ENCODE measurements at places on chromosomes 11 and 22. TPM values are rescaled to one million over a fixed set of nuclear protein-coding genes. Genes with fewer than 3 reads are reported as not detected.

Gene NXPE2
- 0.34 TPM for total RNA-seq

Gene TIGD3
- total RNA-seq = 0.21 TPM

Gene IGF2
- 87.7 TPM for total RNA-seq

Gene PNPLA5
- total RNA-seq = not detected

Gene CYB5R2
- 15.5 TPM for total RNA-seq

Gene WNT7B
- 4.4 TPM for total RNA-seq

GRCh38 chr11:90587896-90588295 lies 365.0 kb upstream of the CHORDC1 start:
- DNase-seq = no peak

- no peak for DNase-seq
These were observed 74.7 kb upstream of the RRM1 start for GRCh38 chr11:4019891-4020290.

- peak; percentile 78 for DNase-seq
These were observed 16.3 kb downstream of the HTR3A start for GRCh38 chr11:113991170-113991569.

DNA sequence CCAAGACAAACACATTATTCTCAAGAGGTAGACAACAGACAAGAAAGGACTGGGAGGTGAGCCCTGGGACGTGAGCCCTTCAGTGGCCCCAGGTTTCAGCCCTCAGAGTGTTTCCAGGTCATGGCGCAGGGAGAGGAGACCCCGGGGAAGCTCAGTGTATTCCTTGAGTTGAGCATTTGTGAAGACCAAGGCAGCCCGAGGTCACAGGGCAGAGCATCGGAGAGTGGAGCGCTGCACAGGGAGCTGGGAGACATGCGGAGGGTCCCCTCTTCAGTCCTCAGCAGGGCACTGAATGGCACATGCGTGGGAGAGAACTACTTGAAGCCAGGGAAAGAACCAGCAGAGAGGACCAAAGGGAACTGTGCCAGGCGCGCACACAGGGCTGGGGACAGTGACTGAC lies 11.7 kb downstream of the KRTAP5-6 start:
- no peak for DNase-seq

DNA sequence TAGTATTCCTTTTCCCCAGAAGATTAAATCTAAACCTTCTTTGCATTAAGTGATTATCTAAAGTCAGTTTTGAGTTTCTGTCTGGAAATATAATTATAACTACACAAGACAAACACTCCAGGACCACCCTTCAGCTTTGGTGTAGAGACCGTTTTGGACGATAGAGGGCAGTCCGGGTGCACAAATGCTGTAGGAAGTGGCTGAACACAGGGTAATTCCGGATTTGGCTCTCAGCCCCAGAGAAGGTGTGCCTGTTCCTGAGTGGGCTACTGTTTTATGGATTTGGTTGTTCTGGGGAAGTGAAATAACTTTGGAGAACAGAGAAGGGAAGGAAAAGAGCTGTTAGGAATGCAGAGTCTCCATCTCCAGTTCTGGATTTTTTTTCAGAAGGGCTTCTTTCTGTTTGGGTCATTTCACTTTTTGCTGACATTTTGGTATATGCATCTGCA lies 14.8 kb downstream of the EXT2 start:
- peak; percentile 58 for DNase-seq

DNA sequence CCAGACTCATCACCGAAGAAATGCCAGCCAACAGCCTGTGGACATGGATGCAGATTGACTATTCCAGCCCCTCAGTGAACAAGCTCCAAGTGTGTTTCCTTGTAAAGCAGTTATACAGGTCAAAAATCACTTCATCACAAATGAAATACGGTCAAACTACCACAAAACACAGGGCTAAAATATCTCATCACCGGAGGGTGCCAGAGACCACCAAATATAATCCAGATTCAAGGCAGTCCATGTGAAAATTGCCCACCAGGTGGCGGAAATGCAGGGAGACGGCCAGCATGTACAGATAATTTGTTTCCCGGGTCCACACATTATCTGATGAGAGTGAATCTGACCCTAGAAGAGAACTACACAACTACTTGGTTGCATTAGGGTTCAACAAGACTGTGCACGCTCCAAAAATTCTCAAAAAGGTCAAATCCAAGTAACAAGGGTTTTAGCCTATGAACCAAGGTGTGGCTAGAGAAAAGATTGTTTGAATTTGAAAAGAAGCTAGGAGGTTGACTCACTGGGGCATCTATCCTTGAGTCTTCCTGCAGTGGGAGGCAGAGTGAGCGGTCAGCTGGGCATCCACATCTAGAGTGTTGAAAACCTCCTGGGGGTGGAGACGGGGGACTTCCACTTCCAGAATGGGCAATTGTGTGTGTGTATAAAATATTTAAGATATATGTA lies 71.7 kb downstream of the IGLL5 start:
- peak; percentile 84 for DNase-seq

GRCh38 chr22:44567846-44568493 lies 69.9 kb upstream of the RTL6 start:
- no peak for DNase-seq

DNA sequence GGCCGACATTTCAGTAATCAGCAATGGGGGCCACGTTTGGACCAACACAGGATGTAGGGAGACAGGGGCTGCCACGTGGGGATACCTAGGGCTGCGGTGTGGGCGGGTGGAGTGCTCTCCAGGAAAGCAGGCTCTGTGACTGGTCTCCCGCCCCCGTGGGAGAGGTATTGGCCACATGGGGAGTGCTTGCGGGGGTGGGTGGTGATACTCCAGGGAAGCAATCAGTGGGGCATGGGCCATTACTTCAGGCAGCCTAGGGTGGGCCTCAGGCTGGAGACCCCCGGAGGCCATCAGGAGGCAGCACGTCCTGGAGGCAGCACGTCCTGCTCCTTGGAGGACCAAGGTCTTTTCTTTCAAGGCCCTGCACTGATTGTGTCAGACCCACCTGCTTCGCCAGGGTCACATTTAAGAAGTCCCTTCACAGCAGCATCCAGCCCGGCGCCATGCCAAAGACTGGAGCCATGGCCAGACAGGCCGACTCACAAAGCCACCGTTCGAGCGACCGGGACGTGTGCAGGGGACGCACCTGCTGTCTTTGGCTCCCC lies 3.0 kb upstream of the MUC2 start:
- no peak for DNase-seq

GRCh38 chr22:37497062-37497599 lies 10.9 kb upstream of the MFNG start:
- no peak for DNase-seq

DNA sequence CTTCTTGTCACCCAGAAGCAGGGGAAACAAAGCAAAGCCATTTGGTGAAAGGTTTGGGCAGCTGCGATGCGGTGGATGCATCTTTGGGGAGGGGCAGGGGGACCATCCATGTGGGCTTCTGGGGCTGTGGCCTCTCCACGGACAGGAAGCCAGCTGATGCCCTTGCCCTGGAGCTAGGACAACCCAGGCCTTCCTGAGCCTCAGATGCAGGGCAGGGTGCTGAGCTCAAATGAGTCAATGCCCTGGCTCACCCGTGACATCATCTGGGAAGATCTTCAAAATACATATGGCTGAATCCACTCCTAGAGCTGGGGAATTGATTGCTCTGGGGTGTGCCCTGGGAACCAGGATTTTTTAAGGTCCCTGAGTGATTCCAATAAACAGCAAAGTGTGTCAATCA lies 1418.2 kb downstream of the TBC1D22A start:
- no peak for DNase-seq

GRCh38 chr11:16773981-16774935 lies 35.8 kb downstream of the C11orf58 start:
- DNase-seq = no peak

DNA sequence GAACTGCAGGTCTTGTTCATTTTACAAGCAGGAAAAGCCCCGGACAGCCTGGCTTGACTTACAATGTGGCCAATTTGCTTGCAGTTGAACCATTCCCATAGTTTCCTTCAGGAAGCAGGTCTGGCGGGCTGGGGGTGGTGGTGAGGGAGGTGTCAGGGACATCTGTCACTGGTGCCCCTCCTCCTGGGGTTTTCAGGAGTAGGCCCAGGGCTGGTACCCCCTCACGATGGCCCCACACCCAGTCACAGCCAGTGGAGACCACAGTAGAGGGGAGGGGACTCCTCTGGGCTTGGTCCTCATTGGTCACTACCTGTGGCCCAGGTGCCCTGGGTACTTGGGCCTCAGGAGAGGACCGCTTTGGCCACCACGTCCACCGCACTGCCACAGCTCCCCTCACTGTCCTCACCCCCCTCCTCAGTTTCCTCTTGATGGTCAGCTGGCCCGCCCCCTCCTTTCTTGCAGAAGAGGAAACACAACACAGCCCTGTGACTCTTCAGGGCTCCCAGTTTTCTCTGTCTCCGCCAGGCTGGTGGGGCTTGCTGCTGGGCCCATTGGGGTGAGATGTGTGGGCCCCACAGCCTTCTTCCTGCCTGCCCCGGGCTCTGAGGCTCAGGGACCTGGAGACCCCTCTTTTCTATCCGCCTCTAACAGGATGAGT lies 39.8 kb upstream of the SHISAL1 start:
- no peak for DNase-seq

GRCh38 chr11:14044916-14045315 lies 82.4 kb downstream of the SPON1 start:
- DNase-seq = no peak

DNA sequence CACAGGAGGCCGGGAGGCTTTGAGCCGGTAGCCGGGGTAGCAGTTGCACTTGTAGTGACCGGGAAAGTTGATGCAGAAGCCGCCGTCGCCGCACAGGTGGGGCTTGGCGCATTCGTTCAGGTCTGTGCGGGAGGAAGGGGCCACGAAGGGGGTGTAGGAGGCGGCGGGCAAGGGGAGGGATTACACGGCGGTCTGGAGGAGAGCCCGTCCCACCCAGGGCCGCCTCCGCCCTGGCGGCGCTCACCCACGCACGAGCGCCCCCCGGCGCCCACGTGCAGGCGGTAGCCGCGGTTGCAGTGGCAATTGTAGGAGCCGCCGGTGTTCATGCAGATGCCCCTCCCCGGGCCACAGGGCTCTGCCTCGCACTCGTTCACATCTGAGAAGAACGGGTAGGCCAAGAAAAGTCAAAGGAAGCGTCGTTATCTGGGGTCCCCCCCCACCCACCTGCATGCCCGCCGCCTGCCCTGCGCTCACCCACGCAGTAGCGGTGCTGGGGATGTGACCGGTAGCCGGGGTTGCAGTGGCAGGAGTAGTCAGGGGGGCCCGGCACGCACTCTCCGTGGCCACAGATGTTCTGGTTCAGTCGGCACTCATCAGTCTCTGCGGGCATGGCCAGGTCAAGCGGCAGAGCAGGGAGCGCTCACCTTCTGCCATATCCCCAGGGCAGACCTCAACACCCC lies 10.6 kb downstream of the LTBP3 start:
- DNase-seq = no peak

DNA sequence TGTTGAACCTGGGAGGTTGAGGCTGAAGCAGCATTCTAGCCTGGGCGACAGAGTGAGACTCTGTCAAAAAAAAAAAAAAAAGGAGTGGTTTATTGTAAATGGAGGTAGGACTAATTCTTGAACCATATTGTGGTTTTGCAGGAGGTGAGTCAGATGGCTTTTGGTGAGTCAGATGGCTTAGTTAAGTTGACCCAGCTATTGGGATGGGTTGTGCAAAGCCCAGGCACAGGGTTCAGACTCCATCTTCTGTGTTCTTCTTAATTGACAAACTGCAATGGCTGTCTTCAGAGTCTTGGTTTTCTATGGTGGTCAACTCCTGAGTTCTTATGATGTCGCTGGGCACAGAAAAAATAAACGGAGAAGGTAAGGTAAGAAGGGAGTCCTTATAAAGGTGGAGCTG lies 182.7 kb downstream of the ADAMTS15 start:
- no peak for DNase-seq

DNA sequence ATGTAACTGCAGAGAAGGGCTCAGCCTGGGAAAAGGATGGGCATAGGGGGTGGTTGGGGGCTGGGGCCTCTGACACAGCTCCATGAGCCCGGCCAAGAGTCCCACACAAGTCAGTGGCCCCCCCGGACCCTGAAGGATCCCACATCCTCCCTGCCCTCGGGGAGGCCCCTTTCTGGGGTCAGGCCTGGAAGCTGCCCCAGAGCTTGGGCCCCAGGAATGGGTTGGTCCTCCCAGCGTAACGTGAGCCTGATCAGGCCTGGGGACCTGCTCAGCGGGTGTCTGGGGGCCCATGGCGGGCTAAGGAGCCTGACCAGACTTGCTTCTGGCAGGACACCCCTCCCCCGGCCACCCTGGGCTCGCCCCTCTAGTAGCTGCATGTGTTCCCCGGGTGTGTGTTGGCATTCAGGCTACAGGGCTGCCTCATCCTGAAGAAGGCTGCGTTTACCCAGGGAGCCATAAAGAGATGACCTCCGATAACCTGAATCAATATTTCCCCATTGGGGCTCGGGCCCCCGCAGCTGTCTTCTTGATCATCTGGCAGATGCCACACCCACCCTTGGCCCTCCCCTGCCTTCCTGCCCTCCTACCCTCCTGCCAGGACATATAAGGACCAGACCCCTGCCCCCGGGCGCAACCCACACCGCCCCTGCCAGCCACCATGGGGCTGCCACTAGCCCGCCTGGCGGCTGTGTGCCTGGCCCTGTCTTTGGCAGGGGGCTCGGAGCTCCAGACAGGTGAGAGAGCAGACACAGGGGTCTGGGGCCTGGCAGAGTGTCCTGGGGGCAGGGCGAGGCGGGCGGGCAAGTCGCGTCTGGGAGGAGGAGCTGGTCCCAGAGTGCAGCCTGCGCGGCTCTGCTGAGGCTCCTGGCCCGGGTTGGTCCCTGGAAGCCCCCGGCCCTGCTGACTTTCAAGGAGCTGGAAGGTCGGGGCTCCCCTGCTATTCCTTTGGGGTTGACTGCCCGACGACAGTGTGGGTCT lies at the start of gene MUC2:
Gene MUC2, plus strand, starts transcription at position 631 of the 978 bp plus-strand sequence.
- DNase-seq = peak; percentile 33

GRCh38 chr11:126081915-126082250 lies 19.2 kb upstream of the CDON start:
- DNase-seq = no peak

DNA sequence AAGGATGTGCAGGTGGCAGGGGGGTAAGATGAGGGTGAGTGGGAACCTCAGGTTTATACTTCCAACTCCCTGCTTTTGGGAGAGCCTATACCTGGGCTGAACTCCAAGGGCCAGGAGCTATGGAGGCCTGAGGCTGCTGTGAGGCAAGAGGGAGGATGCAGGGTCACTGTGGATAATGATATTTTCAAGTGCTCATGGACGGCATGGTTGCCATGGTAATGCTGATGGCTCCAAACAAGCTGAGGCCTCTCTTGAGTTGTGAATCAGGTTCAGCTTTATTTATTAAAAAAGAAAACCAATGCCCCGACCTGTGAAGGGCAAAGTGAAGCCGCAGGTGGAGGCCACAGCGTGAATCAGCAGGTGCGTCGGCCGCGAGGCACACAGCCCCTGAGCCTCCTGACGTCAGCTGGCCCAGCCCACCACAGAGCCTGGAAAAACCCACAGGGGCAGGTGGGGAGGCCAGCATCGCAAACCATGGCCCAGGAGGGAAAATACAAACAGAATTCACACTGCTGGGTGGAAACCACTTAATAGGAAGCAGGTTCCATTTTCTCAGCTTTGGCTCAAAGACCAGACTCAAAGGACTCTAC lies 17.4 kb upstream of the CREB3L1 start:
- DNase-seq = no peak

- DNase-seq = no peak
These were observed 120.2 kb downstream of the TRIM29 start for GRCh38 chr11:120017582-120018150.

Data from lung (tissue), 17 donors.